ENCODE measurements at places on chromosomes 16 and 17.

- no peak for DNase-seq
Observed at GRCh38 chr17:79107499-79108231, 33.0 kb downstream of the ENGASE start.

GRCh38 chr16:4075534-4075933, 40.7 kb downstream of the ADCY9 start:
- no peak for DNase-seq

GRCh38 chr17:40501499-40501911, at the start of gene TNS4:
Gene TNS4, minus strand, starts transcription at chr17:40501623. Its CDS starts 5,198 bp downstream, at chr17:40496425.
- no peak for DNase-seq

DNA sequence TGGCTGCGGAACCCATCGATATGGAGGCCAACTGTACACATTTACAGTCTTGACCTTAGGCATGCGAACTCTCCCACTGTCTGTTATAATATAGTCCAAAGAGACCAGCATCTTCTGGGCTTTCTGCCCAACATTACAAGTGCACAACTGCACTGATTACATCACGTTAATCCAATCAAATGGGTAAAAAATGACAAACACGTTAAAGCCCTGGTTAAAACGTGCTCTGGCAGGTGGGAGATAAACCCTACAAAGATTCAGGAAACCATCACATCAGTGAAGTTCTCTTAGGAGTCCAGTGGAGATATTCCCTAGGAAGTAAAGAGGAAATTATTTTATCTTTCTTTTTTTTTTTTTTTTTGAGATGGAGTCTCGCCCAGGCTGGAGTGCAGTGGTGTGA, 23.7 kb upstream of the XYLT2 start:
- DNase-seq = no peak

GRCh38 chr16:106623-107324, 28.7 kb downstream of the MPG start:
- peak; percentile 58 for DNase-seq

DNA sequence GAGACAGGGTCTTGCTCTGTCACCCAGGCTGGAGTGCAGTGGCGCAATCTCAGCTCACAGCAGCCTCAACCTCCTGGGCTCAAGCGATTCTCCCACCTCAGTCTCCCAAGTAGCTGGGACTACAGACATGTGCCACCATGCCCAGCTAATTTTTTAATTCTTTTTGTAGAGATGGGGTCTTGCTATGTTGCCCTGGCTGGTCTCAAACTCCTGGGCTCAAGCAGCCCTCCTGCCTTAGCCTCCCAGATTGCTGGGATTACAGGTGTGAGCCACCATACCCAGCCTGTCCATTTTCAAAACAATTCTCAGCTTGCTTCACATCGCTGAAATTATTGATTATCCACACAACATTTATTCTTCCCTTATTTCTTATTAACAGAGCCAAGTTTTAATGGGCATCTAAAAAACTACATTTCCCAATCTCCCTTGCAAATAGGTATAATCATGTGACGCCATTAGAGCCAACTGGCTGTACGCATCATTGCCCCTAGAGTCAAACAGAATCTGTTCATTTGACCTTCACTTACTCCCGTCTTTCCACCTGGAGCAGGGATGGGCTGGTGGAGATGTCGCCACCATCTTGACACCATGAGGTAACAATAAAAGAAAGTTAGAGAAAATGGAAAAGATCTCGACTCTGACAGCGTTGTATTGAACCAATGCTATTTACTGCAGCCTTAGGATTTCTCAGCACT, 148.0 kb upstream of the FOXF1 start:
- DNase-seq = no peak

- no peak for DNase-seq
Observed at GRCh38 chr16:57920880-57921229, 50.1 kb downstream of the CNGB1 start.
